ENCODE measurements at places on chromosomes 3 and 15.
A peak's percentile ranks its signal among the peaks of the same experiment; 100 is the strongest.

DNA sequence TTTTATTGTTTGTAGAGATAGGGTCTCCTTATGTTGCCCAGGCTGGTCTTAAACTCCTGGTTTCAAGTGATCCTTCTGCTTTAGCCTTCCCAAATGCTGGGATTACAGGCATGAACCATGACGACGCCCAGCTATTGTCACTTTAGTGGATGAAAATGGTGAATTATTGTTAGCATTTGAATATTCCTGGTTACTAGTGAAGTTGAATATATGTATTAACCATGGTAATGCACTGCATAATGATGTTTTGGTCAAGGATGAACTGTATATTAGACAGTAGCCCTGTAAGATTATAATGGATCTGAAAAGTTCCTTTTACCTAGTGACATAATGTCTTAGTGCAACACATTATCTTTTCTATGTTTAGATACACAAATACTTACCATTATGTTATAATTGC lies 50.4 kb upstream of the KCNAB1 start:
- no peak for DNase-seq

DNA sequence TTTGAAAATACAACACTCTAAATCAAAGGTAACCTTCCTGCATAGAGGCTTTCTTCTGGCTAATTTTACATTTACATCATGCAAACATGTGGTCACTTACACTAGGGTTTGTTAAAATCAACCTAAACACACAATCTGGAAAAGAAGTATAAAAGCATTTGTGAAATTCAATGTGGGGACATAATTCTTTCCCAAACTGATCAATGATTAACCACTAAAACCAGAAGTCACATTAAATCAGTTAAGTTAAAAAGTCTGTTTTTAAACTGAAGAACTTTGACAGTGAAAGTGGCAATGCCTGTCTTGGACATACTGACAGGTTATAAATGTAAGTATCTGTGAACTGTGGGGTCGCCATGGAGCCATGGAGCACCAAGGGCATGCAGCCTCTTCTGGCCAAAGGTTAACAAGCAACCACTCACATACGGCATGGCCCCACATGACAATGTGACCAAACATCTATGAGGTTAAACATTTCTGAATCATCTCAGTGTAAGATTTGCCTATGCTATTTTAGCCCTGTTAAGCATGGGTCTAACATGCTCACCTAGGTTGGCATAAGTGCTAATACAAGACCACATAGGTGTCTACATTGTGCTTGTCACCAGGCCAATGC lies 278.2 kb downstream of the CTNNB1 start:
- DNase-seq: no peak

DNA sequence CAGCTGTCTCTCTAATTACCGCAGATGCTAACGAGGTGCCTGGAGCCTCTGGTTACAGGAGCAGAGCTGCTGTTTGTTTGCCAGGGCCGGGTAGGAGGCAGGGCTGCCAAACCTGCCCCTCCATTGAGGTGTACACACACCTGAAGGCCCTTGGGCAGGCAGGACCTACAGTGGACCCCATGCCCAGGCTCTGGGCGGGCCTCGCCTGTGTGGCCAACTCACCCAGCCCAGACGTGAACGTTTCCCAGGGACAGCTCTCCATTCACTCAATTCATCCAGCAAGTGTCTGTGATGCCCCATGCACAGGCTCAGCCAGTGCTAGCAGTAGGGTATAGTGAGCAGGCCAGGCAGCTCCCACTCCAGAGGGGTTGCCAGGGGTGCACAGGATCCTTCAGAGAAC lies 43.7 kb downstream of the PLXNA1 start:
- no peak for DNase-seq

- DNase-seq: no peak
These were observed 21.3 kb downstream of the GORASP1 start for GRCh38 chr3:39086144-39086543.

DNA sequence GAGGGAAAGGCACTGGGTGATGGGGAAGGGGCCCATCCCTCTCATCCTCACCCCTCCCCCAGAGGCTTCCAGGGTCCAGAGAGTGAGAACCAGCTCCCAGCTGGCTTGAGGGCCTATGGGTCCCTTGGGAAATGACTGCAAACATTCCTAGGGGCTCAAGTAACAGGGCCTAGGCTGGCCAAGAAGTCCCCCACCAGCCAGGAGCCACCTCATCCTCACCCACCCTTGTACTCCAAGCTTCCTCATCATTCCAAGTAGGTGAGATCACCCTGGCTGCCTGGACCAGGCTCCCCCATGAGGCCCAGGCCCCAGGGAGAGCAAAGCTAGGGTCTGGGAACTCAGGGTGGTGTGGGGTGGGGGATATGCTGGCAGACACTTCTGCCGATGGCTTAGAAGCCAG lies 14.8 kb downstream of the LOXL1 start:
- DNase-seq: no peak

- DNase-seq: no peak
These were observed 175.2 kb downstream of the ARPP21 start for GRCh38 chr3:35814531-35814930.

- no peak for DNase-seq
These were observed 158.0 kb downstream of the CHST2 start for GRCh38 chr3:143277531-143277930.

- no peak for DNase-seq
These were observed 17.1 kb downstream of the BLOC1S6 start for GRCh38 chr15:45604326-45604725.

DNA sequence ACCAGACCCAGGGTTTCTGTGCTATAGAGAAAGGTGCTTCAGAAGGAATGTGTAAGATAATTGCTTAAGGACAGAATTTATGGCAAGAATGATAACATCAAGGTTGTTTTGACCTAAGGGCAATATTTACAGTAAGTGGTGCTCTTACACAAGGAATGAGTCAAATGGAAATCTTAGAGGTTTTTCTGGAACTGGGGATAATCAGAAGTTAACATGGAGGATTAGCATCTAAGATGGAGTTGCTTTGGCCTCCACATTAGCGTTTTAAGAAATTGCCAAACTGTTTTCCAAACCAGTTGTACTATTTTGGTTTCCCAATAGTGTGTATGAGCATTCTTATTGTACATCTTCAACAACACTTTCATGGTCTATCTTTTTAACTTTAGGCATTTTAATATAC lies 3.1 kb downstream of the WDR93 start:
- no peak for DNase-seq

- DNase-seq: no peak
These were observed 23.2 kb upstream of the LAMP3 start for GRCh38 chr3:183185696-183186095.

DNA sequence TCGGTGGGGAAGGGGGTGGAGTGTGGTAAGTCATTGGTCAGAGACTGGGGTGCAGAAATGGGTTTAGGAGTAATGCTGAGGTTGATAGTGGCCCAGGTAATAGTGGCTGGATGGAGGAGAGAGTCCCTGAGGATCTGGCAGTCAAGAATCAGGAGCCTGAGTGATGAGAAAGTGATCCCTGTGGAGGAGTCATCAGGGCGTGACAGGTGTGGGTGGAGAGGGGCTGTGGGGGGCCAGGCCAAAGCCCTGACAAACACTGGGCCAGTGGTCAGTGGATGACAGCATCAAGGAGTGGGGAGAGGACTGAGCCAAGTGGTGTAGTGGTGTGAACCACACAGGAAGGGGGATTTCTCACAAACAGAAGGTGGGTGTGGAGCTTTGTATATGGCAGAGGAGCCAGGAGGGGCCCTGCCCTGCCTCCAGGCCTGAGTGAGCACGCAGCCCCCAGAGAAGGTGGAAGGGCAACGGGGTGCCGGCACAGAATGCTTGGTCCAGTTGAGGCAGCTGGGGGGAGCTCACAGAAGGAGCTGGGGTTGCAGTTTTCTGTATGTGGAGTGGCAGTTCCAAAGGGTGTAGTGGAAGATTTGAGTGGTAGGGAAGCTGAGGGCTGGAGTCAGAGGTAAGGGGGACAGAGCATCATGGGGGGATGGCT lies 77.1 kb downstream of the SPSB4 start:
- no peak for DNase-seq

GRCh38 chr3:56494679-56495322 lies 26.5 kb upstream of the ERC2 start:
- DNase-seq: peak; percentile 39

GRCh38 chr15:99016680-99017321 lies 9.2 kb upstream of the PGPEP1L start:
- no peak for DNase-seq

DNA sequence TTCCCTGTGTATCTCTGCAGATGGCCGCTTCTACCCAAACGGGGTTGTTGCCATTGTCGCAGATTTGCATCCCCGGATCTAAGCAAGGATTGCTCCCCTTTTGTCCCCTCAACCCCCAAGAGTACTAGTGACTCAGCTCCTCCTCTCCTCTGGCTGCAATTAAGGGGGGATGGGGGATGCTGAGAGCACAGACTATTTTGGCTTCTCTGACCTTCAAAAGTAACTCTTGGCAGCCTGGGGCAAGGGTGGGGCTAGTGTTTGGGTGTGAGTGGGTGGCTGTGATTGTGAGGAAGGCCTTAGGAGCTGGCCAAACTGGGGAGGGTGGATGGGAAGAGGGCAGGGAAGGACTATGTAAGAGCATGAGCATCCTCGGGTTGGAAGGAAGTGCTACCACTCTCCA lies 1.2 kb upstream of the MAP1A start:
- DNase-seq: no peak

DNA sequence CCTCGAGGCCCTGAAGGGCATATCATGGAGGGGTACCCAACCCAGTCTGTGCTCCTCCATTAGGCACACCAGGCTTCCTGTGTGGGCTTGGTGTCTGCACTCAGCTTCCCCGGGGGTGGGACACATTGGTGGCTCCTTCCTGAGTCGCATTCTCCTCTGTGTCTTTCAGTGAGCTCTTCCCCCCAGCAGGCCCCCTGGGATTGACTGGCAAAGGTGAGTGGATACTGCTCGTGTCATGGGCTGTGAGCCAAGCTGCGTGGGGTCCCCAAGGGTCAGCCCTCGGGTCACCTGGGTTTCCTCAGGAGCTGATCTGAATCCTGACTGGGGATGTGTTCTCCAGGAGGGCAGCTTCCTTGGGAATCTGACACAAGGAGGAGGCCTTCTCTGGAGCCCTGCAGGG lies 231.0 kb downstream of the SNRPN start:
- no peak for DNase-seq

DNA sequence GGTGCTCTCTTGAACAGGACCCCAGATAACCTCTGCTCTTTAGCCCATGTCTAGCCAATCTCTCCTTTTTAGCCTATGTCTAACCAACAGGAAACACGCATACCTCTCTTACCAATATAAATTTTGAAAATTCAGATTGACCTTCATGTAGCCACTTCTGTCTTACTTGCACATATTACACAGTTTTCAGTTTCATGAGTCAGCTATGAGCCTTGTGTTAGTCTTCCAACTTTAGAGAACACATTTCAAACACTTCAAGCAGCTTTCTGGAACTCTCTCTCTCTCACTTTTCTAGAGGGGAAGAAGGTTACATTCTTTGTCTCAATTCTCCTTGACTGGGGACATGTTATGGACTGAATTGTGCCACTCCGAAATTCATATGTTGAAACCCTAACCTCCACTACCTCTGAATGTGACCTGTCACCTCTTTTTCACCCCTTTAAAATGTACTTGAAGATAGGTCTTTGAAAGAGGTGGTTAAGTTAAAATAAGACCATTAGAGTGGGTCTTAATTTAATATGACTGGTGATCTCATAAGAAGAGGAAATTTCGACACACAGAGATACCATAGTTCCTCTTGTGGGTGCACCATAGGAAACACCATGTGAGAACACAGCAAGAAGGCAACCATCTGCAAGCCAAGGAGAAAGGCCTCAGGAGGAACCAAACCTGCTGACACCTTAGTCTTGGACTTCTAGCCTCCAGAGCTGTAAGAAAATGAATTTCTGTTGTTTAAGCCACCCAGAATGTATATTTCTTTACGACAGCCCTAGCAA lies 480.3 kb upstream of the ALCAM start:
- no peak for DNase-seq

DNA sequence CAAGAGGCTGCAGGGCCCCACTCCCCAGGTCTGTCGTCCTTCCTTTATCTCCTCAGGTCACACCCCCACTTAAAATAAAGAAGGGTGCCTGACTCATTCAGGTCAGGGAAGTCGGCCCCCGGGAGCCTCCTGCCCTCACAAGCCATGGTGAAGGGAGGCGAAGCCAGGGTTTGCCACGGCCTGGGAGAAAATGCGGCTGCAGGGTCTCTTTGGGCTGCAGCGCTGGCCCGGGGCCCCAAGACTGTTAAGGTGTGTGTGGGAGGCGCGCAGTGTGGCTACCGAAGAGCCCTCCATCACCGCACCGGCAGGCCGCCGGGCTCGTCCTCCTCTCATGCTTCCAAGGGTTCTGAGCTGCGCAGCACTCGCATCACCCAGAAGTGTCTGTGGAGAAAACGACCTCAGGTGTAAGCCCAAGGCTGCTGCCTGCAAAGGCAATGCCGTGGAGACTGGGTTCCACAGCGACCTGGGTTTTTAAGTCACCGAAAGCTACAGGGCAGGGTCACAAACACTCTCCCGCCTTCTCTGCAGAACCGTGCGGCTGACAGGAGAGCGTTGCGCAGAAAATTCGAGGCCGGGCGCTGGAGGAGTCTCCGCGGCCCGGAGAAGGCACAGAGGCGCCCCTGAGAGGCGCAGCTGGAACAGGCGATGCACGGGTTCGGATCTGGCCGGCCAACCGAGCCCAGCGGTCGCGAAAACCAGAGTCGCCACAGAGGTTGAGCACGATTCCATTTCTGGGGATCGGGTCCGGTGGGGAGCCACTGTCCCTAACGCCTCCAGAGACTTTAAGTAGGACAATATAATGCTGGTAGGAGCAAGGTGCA lies 8.7 kb downstream of the FOXL2 start:
- DNase-seq: no peak

GRCh38 chr15:60764408-60764963 lies 285.5 kb upstream of the ICE2 start:
- no peak for DNase-seq

DNA sequence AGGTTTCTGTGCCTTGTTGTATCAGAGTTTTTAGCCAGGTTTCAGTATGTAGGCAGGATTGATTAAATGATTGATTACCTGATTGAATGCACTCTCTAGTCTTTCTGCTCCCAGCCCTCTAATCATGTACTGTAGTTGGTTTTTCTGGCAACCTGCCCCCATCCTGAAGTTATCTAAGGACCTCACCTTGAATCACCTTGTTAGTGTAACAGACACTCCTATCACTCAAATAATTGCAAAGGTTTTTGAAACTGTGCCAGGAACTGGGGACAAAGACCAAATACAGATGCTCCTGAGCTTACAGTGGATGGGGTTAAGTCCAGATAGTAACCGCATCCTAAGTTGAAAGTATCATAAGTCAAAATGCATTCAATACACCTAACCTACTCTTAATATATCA lies 141.5 kb upstream of the EIF1B start:
- DNase-seq: no peak

DNA sequence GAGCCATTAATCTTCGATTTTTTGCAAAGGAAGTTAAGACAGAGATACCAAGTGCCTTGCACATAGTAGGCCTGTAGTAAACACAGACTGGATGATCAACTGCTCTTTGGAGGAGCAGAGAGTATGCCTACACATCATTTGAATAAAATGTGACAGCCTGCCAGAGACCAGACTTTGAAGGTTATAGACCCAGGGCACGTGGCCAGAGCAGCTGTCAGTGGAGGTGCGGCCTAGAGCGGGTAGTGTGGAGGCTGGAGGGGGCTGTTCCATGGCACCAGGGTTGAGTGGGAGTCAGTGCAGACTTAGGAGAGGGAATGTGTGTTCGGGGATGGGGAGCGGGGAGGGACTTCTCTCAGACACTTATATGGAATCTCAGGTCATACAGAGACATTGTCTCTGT lies 80.8 kb downstream of the SMAD3 start:
- no peak for DNase-seq

All from stimulated activated CD8-positive, alpha-beta memory T cell treated with anti-CD3 and anti-CD28 coated beads, Interleukin-4, amount 100 ng/mL, for 1 hour (primary cell).